ENCODE measurements at places on chromosomes 12 and 14. TPM values are rescaled to one million over a fixed set of nuclear protein-coding genes. Genes with fewer than 3 reads are reported as not detected.

GPR132 gene
- total RNA-seq: 46.6 TPM

IGFBP6 gene
- total RNA-seq: not detected

MYH6 gene
- 0.07 TPM for total RNA-seq

FAIM2 gene
- 0.50 TPM for total RNA-seq

TBC1D30 gene
- 0.20 TPM for total RNA-seq

LMO3 gene
- total RNA-seq: not detected

MIP gene
- total RNA-seq: not detected

GRCh38 chr12:53591301-53592206 is 34.6 kb downstream of the ATF7 start:
- H3K36me3 ChIP-seq: no peaks in the 10 kb centered on the region
- peaks cover 17% of the 10 kb centered on the region for H3K4me1 ChIP-seq
- no peak for DNase-seq
- H3K27ac ChIP-seq: no peak overlapping the region
- H3K27me3 ChIP-seq: no peaks in the 10 kb centered on the region

DNA sequence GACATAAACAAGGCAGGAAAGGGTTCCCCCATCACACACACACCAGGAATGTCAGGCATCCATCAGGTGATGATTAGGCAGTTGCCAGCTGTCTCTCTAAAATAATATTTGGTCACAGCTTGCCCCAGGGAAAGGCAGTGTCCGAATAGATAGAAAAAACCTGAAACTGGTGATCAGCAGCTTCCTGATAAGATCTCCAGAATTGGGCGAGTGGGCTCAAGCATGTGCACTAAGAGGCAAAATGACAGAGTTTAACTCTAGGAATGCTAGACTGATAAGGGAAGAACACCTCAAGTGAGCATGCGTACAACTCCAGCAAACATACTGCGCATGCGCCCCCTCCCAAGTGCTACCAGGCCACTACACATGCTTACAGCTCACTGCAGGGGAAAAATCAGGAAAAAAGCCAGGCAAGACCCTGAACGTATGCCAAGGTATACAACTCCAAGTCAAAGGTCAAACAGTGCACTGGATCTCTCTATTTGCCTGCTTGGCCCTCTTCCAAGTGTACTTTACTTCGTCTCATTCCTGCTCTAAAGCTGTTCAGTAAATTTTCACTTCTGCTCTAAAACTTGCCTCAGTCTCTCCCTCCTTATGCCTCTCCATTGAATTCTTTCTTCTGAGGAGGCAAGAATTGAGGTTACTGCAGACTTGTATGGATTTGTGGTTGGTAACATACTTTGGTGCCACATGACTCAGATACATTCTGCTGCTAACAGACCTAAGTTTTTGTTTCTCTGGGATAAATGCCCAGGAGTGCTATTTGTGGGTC is 73.5 kb upstream of the VASH1 start:
- H3K27me3 ChIP-seq: peaks cover 23% of the 10 kb centered on the region
- no peaks in the 10 kb centered on the region for H3K36me3 ChIP-seq
- DNase-seq: no peak
- no peaks in the 10 kb centered on the region for H3K4me1 ChIP-seq
- H3K4me3 ChIP-seq: no peak overlapping the region

GRCh38 chr12:5898874-5899273 is 46.2 kb downstream of the ANO2 start:
- H3K4me3 ChIP-seq: no peak overlapping the region
- no peak for DNase-seq
- H3K36me3 ChIP-seq: no peaks in the 10 kb centered on the region
- no peaks in the 10 kb centered on the region for H3K4me1 ChIP-seq
- peaks cover 23% of the 10 kb centered on the region for H3K27me3 ChIP-seq
- no peak overlapping the region for H3K27ac ChIP-seq

DNA sequence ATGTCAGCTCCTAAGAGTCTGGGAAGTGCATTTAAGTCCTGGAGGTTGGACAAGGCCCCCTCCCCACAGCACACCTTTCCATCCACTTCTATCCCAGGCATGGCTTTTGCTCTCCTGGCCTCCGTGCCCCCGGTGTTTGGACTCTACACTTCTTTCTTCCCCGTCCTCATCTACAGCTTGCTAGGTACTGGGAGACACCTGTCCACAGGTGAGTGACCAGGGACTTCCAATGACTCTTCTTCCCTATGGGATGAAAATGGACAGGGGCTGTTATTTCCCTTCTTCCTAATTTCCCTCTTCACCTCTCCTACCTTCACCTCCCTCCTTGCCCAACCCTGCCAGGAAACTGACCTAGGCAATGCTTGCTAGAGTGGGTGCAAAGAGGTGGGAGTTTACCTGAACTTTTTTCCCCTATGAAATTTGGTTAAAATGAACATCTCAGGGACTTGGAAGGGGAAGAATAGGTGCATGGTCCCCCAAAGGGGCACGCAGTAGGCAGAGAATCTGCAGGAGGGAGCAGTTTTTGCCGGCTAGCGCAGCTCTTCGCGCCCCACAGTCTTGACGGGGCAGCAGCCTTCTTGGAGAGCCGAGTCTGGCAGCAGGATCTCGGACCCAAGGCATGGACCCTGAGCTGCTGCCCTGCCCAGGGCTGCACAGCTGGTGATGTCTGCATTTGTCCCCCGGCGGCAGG is 9.2 kb downstream of the ARHGEF25 start:
- no peaks in the 10 kb centered on the region for H3K36me3 ChIP-seq
- H3K27me3 ChIP-seq: peaks cover 94% of the 10 kb centered on the region
- H3K4me1 ChIP-seq: peaks cover 30% of the 10 kb centered on the region

- peak; percentile 91 for DNase-seq
- peaks cover 9% of the 10 kb centered on the region for H3K36me3 ChIP-seq
- peak overlapping the region; percentile 96 for H3K27ac ChIP-seq
- H3K4me1 ChIP-seq: peaks cover 37% of the 10 kb centered on the region
- peaks cover 7% of the 10 kb centered on the region for H3K27me3 ChIP-seq
- H3K4me3 ChIP-seq: peak overlapping the region; percentile 89
Measured at GRCh38 chr12:124927201-124928094, 13.0 kb upstream of the UBC start.

DNA sequence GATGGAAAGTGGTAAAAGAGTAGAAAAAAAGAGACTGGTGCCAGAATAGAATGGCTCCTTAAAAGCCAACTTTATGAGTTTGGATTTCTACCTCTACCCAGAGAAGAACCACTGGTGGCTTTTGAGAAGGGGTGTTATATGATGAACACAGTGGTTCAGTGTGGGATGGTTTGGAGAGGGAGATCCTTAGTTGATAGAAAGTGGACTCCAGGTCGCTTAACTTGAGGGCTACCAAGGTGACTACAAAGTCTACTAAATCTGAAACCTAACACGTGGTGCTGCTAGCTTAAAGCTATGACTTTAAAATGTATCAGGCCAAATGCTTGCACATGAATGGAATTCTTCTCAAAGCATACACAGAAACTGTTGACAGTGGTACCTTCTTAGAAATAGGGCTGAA is 8.4 kb downstream of the SPTB start:
- no peaks in the 10 kb centered on the region for H3K4me1 ChIP-seq
- H3K36me3 ChIP-seq: no peaks in the 10 kb centered on the region
- H3K4me3 ChIP-seq: no peak overlapping the region
- H3K27ac ChIP-seq: no peak overlapping the region
- no peak for DNase-seq

DNA sequence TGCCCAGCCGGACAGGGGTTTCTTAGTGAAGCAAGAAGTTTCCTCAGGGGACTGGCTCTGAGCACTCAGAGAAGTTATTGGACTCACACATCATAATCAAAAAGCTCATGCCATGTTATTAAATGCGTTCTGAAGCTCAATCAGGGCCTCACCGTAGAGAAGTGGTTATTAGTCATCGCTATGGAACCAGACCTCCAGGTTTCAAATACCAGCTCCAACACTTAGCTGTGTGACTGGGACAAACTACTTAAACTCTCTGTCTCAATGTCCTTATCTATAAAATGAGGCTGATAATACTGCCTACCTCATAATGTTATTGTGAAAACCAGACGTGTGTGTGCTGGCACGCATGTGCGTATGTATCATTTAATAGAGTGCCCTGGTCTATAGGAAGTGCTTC is 7.3 kb downstream of the STAT6 start:
- peaks cover 70% of the 10 kb centered on the region for H3K4me1 ChIP-seq
- no peaks in the 10 kb centered on the region for H3K27me3 ChIP-seq
- peaks cover 60% of the 10 kb centered on the region for H3K36me3 ChIP-seq
- DNase-seq: no peak
- peak overlapping the region; percentile 36 for H3K27ac ChIP-seq
- no peak overlapping the region for H3K4me3 ChIP-seq

- H3K4me3 ChIP-seq: no peak overlapping the region
- no peak for DNase-seq
- H3K4me1 ChIP-seq: no peaks in the 10 kb centered on the region
- no peaks in the 10 kb centered on the region for H3K27me3 ChIP-seq
- no peaks in the 10 kb centered on the region for H3K36me3 ChIP-seq
Measured at GRCh38 chr12:46942579-46942978, 116.8 kb upstream of the SLC38A4 start.

DNA sequence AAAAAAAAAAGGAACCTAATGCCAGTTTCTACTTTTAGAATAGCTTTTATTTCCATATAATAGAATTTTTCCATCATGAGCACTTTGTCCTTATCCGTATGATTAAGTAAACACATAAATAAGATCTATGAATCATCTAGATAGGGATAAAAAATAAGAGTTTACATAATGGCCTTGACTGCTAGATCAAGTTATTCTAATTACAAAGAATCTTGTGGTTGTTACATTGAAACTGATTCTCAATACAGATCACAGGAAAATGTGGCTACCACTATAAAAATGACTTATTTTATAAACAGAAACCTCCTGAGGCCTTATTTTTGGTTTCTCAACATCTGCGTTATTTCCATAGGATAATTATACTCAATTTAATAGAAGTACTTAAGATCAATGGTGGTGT is 34.4 kb upstream of the NDUFA12 start:
- no peak for DNase-seq
- no peaks in the 10 kb centered on the region for H3K27me3 ChIP-seq
- H3K4me3 ChIP-seq: no peak overlapping the region
- H3K4me1 ChIP-seq: peaks cover 18% of the 10 kb centered on the region
- peaks cover 10% of the 10 kb centered on the region for H3K36me3 ChIP-seq
- no peak overlapping the region for H3K27ac ChIP-seq

- H3K4me1 ChIP-seq: peaks cover 10% of the 10 kb centered on the region
- H3K27ac ChIP-seq: peak overlapping the region; percentile 57
- DNase-seq: no peak
- no peaks in the 10 kb centered on the region for H3K36me3 ChIP-seq
- H3K4me3 ChIP-seq: peak overlapping the region; percentile 27
Measured at GRCh38 chr14:22230517-22230916, 358.5 kb downstream of the DAD1 start.

DNA sequence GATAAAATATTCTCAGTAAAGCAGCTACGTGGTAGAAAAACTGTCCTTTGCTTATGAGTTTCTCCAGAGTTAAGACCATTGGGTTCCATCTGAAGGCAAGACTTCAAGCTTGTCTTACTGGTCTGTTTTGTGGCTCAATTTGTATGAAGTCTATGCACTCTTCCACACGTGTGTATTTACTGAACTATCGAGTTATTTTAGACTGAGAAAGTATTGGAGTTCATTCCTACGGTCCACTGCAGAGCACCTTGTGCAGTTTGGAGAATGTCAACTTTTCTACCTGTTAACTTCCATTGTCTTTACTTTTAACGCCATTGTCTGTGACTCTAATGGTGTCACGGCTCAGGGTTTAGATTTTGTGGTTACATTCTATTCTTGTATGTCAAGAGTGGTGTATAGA is 3.7 kb downstream of the HIF1A start:
- H3K4me1 ChIP-seq: peaks cover 67% of the 10 kb centered on the region
- DNase-seq: no peak
- peak overlapping the region; percentile 91 for H3K4me3 ChIP-seq
- H3K36me3 ChIP-seq: peaks cover 29% of the 10 kb centered on the region
- no peaks in the 10 kb centered on the region for H3K27me3 ChIP-seq

DNA sequence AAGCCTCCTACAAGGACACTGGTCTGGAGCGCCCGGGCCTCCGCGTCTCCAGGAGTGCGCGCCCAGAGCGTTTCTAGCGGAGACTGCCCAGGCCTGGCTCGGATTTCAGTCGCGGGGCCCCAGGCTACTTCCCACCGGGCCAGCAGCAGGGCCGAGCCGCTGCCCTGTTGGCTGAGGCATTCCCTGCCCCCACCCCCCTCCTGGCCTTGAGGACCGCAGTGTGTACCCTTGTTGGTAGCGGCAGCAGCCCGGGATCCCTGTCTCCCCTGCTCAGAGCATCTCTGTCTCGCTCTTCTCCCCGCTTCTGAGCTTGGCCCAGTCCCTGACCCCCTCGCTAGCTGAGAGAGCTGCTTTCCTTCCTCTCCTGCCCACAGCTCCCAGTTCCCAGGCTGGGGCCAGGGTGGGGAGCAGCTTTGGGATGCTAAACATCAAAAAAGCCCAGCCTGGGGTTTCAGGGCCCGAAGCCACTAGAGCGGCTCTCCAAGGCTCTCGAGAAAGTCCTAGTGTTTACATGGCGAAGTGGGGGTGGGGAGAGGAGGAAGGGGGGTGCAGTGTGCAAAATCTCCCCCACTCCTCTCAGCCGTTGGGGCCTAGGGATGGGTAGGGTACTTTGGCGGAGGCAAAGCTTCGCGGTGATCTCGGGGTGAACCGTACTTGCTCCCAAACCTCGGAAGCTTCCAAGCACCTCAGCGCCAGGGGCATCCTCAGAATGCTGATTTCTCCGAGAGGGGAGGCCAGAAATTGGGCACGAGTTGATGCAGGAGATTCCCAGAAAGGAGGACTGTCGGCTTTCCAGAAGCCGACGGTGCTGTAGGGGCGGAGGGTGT is 6.4 kb downstream of the NKX2-1 start:
- no peak for DNase-seq
- no peak overlapping the region for H3K27ac ChIP-seq
- peaks cover 79% of the 10 kb centered on the region for H3K27me3 ChIP-seq
- no peak overlapping the region for H3K4me3 ChIP-seq
- no peaks in the 10 kb centered on the region for H3K4me1 ChIP-seq
